ENCODE measurements at places on chromosomes 2 and 18.

DNA sequence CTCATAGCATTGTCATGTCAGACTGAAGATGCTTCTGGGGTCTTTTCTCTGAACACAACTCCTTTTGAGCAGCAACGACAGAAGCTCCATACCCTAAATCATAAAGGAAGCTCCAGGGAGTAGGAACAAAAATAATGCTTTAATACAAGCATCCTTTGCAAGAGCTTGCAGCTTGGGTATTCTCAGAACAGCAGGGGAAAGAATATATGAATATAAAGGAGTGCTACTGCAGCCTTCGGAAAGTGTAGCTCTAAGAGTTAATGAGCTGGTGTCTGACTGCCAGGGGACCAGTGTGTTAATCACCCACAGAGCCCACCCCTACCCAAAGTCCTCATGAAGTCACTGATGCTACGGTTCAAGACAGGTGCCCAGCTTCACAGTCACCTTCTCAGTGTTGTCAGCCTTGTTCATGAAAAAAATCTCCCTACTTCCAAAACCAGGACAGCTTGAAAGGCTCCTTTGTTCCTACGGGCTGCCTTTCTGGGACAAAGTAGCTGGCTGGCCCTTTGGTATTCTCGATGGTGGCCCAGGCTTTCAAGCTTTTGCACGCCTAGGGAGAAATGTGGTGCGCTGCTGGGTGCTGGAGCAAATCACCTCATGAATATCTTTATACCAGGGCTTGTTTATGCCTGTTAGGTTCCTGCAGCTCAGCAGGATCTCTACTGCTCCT lies 259.7 kb downstream of the CMPK2 start:
- no peak for DNase-seq

GRCh38 chr2:181876614-181877063 lies 14.9 kb upstream of the ITPRID2 start:
- DNase-seq = no peak

GRCh38 chr2:225660262-225661131 lies 261.0 kb downstream of the NYAP2 start:
- DNase-seq = peak; percentile 46

GRCh38 chr2:219175486-219175885 lies 1.2 kb downstream of the CNPPD1 start:
- DNase-seq = peak; percentile 5

DNA sequence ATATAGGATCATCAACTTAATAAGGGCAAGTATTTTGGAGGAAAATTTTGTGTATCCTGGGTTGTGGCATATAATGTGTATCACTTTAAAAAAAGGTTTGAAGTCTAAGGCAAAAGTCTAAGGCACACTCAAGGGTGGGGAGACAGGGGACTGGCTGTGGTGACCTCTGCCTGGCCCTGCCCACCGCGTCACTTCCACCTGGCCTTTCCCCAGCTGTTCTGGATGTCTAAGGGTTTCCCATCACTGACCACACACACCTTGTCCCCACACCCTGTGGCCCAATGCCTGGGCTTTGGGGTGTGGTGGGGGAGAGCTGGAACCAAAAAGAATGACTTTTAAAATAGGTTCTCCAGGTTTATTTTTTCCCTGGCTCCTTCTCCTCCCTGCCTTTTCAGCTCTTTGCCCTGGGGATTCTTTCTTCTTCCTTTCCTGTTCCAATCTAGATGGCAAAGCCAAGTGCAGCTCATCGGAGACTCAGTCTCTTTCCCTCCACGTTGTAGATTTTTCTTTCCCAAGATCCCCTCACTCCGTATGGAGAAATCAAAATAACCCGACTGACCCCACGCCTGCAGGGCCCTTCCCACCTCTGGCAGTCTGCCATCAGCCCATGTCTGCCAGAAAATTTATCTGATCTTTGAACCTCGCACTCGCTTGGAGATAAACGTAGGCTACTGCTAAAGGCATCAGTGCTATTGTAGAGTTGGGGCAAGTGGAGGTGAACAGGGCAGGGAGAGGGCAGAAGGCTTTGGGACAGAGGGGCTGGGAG lies 257.2 kb downstream of the DYSF start:
- DNase-seq = no peak

DNA sequence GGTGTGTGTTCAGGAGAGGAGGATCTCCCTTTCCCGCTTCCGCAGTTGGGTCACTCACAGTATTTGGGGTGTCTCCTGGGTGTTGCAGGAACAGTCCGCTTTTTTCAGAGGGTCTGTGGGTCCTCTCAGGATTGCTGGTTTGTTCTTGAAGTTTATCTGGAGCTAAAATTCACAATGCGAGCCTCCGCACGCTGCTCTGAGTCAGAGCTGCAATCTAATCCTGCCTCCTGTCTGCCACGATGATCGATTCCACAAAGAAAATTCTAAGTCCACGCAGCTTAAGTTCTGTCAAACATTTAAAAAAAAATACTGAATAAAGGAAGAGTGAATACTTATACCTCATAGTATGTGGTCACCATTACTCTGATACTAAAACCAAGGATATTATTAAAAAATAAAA lies 76.5 kb downstream of the RAD51AP2 start:
- no peak for DNase-seq

GRCh38 chr2:216557820-216558219 lies 59.2 kb downstream of the RPL37A start:
- peak; percentile 64 for DNase-seq
